ENCODE measurements at places on chromosomes 2 and 18.

- DNase-seq = no peak
Measured at GRCh38 chr2:181309586-181309985, 147.6 kb upstream of the ITGA4 start.

DNA sequence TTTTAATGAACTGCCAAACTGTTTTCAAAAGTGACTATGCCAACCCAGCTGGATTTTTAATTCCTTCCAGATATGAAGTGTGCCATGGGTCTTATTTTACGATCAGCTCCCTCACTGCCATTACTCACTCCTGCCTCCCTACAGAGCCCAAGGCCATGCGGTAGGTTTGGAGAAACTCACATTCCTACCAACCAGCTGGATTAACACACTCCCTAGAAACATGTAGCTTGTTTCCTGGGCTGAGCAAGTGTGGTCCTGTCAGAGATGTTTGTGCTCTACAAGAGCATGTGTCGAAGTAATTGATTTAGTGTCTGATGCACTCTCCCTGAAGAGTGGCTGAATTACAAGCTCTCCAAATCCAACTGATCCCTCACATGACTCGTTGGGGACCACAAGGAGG, 82.5 kb downstream of the SPP2 start:
- DNase-seq = no peak

DNA sequence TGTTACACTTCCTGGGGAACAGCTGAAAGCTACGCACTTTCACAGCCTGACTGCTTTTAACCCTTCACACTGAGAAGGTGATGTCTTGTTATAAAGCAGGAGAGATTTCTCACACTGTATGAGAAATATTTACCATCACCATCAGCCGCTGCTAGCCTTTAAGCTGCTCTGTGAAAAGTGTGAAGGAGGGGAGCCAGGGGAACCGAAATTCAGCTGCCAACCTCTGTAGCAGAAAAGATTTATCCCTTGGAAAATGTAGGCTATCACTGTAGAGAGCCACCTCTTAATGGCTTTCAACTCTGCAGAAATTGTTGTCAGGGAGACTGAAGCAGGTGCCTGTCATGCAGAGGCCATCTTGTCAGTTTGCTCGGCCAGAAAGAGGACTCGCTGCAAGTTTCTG, 145.3 kb downstream of the SP3 start:
- no peak for DNase-seq

DNA sequence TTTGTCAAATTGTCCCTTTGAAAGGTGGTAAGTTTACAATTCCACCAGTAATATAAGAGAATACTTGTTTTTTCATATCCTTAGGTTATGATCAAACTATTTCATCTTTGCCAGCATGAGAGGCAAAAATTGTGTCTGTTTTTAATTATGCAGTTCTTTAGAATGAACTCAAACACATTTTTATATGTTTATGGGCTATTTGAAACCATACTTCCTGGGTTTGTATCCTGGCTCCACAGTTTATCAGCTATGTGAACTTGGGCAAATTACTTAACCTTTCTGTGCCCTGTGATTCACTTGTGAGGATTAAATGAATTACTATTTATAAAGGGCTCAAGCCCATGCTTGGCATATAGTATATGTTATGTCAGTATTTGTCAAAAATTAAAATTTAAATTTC, 109.4 kb downstream of the TANC1 start:
- no peak for DNase-seq

DNA sequence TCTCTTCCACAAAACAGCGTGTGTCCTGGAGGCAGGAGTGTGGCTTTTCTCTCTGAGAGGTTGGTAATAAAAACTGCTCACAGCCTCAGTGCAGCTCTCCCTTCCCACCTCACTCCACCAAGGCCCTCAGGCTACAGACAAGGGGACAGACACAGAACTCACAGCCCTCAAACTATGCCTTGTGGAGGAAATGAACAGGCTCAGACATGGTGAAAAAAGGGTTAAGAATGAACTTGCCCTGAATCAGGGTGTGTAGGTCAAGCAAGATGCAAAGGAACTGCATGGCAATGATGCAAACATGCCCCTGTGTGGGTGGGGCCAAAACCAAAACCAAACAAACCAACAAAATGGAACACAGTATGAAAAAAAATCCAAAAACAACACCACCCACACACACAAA, 125.8 kb downstream of the GALNT14 start:
- no peak for DNase-seq

GRCh38 chr2:165112133-165112573, 91.7 kb downstream of the SCN3A start:
- DNase-seq = no peak

GRCh38 chr2:42843131-42843530, 50.7 kb upstream of the HAAO start:
- DNase-seq = no peak

- DNase-seq = peak; percentile 23
Measured at GRCh38 chr2:8059255-8059654, 622.6 kb upstream of the ID2 start.

GRCh38 chr2:45871025-45871424, 219.6 kb downstream of the PRKCE start:
- no peak for DNase-seq

DNA sequence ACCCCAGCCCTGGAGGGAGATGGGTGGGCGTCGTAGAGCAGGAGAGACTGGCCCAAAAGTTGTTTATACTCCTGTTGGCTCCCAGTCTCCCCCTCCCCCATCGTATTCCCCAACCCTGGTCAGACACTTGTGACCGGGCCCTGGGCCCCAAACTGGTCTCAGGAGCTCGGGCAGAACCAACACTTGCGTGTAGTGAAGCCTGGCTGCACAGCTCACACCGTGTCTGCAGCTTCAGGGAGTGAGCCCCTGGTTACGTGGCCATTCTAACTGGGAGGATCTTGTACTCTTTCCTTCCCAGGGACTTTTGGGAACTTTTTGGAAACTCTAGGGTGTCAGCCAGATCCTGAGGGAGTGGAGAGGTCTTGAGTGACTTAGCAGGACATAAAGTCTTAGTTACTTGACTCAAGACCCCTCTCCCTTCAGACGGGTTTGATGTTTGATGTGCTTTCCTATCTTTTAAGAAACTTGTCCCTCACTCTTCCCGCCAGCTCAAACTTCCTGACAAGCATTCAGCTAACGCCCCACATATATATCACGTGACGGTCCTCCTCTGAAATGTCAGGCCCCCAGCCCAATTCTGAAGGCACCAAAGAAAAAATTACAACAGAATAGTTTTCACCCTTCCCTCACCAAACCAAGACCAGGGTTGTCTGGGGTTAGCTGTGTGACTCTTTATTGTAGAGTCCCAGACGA, 2.3 kb downstream of the PKDCC start:
- no peak for DNase-seq

- DNase-seq = no peak
Measured at GRCh38 chr2:22518641-22519040, 866.3 kb upstream of the KLHL29 start.

GRCh38 chr2:226495466-226496272, 304.0 kb downstream of the IRS1 start:
- no peak for DNase-seq

GRCh38 chr18:48024881-48025660, 94.6 kb upstream of the SMAD2 start:
- no peak for DNase-seq

DNA sequence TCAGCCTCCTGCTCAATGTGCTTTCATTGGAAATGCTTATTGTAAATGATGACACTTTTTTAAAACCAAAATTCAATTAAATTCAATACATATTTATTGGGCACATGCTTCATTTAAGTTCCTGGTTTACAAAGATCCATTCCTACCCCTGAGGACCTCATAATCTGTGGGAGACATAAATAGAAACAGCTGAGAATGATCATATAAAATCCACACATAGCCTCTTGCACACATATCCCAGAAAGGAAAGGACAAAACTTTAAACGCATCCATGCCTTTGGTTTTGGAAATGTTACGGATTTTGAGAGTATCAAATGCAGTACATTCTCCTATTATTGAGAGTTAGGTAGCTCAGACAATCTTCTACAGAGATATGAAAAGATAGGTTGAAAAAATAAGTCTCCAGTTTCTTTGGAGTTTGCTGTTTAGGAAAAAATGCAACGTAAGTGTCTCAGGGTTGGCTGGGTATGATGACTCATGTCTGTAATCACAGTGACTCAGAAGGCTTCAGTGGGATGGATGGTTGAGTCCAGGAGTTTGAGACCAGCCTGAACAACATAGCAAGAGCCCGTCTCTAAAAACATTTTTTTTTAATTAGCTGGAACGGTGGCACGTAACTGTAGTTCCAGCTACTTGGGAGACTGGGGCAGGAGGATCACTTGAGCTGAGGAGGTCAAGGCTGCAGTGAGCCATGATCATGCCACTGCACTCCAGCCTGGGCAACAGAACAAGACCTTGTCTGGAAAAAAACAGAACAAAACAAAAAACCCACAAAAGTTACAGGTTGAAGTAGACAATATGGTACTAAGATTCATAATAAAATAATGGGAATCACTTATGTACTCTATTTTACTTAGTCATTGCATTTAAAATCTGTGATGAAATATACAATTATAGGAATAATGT, 3.9 kb upstream of the PRELID3A start:
- DNase-seq = no peak

- no peak for DNase-seq
Measured at GRCh38 chr18:59094569-59094968, 45.1 kb upstream of the SEC11C start.

DNA sequence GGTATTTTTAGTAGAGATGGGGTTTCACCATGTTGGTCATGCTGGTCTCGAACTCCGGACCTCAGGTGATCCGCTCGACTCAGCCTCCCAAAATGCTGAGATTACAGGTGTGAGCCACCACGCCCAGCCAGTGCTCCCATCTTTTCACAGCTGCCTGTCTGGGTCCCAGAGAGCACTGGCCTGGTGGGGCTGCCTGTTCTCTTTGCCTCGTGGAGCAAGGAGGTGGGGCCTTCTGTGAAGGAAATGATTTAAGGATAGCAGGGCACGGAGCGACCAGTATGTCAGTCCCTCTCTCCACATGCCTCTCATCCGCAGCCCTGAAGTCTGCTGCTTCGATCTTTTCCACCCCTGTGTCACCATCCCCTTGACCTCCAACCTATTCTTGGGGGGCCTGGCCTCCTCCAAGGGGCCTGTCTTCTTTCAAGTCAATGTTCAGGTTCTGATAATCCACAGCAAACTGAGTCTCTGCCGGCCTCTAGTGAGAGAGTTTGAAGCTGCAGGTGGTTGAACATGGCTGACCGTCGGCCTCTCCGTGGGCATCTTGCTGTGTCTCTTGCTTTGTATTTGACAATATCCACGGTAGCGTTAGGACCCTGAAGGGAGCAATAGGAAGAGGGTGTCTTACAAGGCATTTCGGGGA, 28.2 kb upstream of the GIGYF2 start:
- DNase-seq = no peak

GRCh38 chr2:112187805-112188596, 49.8 kb downstream of the FBLN7 start:
- no peak for DNase-seq

- no peak for DNase-seq
Measured at GRCh38 chr2:10073706-10074105, 6.5 kb downstream of the CYS1 start.

GRCh38 chr2:10072656-10073480, 7.3 kb downstream of the CYS1 start:
- peak; percentile 84 for DNase-seq

GRCh38 chr2:107174171-107174570, 288.2 kb upstream of the ST6GAL2 start:
- no peak for DNase-seq

DNA sequence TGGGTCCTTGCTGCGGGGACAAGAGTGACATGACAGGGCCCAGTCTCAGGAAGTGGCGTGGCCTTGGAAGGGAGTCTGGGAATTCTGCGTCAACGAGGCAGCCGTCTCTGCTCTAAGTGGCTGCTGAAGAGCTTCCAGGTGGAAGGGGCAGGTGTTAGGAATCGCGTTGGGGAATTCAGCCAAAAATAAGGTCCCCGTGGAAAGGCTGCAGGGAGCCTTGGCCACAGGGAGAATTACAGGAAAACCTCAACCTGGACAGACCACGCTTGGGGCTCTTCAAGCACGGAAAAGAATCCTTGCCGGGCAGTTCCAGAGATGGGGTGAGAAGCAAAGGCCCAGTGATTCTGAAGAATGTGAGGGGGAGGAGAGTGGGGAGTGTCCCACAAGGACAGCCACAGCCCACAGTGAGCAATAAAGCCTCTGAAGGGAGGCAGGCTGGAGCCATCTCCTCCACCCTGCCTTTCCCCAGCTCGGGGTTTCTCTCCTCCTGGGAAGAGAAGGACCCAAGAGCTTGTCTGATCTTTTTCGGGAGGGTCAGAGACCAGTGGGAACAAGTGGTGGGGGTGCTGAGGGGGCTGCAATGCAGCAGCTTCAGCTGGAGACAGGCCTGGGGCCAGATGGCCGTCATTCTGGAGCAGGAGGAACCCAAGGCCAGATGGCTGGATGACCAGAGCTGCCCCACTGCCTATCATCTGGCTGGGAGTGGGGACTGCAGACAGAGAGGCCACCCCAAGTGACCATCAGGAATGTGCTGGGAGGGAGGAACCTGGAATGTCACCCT, 106.4 kb upstream of the SMAD2 start:
- DNase-seq = no peak

DNA sequence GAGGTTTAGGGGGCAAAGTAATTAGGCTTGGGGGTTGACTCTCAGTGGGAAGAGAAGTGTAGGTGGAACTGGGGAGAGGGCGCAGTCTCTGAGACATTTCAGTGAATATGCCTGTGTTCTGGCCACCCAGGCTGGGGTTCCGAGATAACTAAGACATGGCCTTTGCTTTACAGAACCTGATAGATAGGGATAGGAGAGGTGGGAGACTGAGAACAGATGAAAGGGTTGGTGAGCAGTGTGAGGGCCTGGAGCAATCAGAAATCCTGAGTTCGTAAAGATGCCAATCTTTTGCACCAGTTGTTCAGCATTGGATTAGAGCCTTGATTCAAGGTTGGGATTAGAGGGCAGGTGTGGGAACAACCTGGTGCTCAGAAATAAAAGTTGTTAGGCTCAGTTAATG, 15.6 kb downstream of the PARD3B start:
- DNase-seq = no peak

GRCh38 chr2:14123436-14124103, 508.9 kb upstream of the LRATD1 start:
- no peak for DNase-seq

GRCh38 chr2:160920791-160921303, 239.4 kb upstream of the TANK start:
- DNase-seq = no peak

GRCh38 chr2:175817221-175817620, 184.8 kb downstream of the LNPK start:
- no peak for DNase-seq

- no peak for DNase-seq
Measured at GRCh38 chr2:218964041-218964771, 4.7 kb downstream of the CDK5R2 start.

- DNase-seq = no peak
Measured at GRCh38 chr2:176546550-176546949, 277.3 kb downstream of the MTX2 start.

GRCh38 chr2:48218169-48218568, 311.8 kb upstream of the STON1 start:
- DNase-seq = no peak

DNA sequence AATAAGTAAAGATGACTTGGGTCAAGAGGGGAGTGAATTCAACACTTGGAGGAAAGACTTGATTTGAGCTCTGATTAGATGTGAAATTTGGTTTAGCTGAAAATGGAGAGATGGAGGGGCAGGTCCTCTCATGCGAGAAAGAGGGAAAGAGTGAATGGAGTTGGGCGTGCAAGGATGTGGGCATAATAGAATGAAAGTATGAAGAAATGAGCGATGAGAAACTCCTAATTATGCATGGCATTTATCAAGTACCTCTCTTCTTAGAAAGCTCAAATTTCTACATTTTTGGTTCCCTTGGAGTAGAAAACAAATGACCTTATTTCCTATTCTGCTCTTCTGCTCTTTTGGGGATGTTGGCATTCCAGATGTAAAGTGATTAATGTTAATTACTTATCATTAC, 161.5 kb downstream of the PHLPP1 start:
- DNase-seq = no peak

- DNase-seq = no peak
Measured at GRCh38 chr2:118492335-118492734, 355.1 kb downstream of the EN1 start.

Measured in NCI-H1436 (cell line).